ENCODE measurements at places on chromosomes 16 and 17.
A peak's percentile ranks its signal among the peaks of the same experiment; 100 is the strongest.

GRCh38 chr17:8060274-8060673 is 21.4 kb downstream of the ALOX15B start:
- peak; percentile 69 for DNase-seq
- H3K27ac ChIP-seq: no peak overlapping the region
- peaks cover 2% of the 10 kb centered on the region for H3K36me3 ChIP-seq

- H3K4me3 ChIP-seq: no peak overlapping the region
- no peaks in the 10 kb centered on the region for H3K27me3 ChIP-seq
- H3K4me1 ChIP-seq: peaks cover 13% of the 10 kb centered on the region
- H3K27ac ChIP-seq: peak overlapping the region; percentile 41
- H3K36me3 ChIP-seq: peaks cover 16% of the 10 kb centered on the region
- no peak for DNase-seq
Observed at GRCh38 chr17:16349431-16349830, 3.8 kb downstream of the CENPV start.

DNA sequence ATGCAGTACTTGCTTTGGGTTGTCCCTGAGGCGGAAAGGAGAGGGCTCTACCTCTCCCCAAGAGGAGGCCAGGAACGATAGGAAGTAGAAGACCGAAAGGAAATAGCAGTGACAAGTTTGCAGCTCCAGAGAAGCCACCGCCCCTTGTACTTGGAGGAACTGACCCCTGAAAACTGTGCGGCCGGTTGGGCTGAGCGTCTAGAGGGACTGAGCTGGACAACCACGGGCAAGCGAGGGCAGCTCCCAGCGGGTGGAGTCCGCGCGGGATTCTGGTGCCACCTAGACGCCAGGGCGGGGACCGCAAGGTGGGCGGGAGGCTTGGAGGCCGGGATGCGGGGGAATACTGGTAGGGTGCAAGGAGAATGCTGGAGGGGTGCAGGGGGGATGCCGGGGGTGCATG is 1.3 kb upstream of the SLC6A4 start:
- H3K27ac ChIP-seq: no peak overlapping the region
- H3K4me1 ChIP-seq: peaks cover 26% of the 10 kb centered on the region
- H3K4me3 ChIP-seq: peak overlapping the region; percentile 73
- H3K36me3 ChIP-seq: no peaks in the 10 kb centered on the region
- peaks cover 75% of the 10 kb centered on the region for H3K27me3 ChIP-seq

- H3K27me3 ChIP-seq: peaks cover 90% of the 10 kb centered on the region
- peaks cover 11% of the 10 kb centered on the region for H3K4me1 ChIP-seq
- H3K27ac ChIP-seq: peak overlapping the region; percentile 29
- DNase-seq: peak; percentile 49
Observed at GRCh38 chr17:33750943-33751701, 458.0 kb upstream of the ASIC2 start.

GRCh38 chr16:3837851-3838586 is 42.5 kb downstream of the CREBBP start:
- H3K4me3 ChIP-seq: no peak overlapping the region
- no peak for DNase-seq
- peaks cover 34% of the 10 kb centered on the region for H3K36me3 ChIP-seq
- no peaks in the 10 kb centered on the region for H3K27me3 ChIP-seq
- peaks cover 38% of the 10 kb centered on the region for H3K4me1 ChIP-seq

DNA sequence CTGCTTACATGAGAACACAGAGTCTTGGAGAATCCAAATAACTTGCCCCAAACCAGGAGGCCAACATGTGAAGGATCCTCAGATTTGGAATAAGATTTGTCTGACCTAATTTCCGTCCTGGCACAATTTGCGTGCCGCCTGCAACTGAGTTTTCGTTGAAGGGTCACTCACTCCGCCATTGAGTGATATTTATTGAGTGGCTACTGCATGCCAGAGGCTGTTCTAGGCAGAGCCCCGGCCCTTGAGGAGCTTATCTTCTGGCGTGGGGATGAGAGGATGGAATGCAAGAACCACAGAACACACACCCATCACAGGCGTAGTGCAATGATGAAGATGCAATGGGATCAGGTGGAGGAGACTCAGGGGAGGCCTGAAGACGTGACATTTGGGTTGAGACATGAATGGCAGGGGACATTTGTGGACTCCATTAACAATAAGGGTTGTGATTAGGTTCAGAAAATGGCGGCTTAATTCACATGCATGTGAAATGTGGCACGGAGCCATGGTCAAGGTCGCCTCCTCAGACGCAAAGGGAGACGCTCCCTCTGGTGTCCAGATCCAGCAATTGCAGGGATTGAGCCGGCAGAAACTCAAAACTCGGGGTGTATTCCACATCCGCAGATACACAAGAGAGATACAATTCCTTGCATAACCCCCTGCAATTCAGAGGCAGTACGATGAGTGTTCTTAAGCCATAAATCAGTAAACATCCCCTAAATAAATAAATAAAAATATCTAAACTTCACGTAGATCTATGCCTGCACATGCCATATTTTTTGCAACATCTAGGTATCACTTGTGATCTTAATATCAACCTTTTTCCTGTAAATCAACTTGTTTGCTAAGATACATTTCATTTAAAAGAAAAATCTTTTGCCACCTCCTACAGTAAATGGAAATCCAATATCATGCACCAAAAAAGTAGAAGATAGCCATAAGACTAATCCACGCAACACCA is 57.9 kb upstream of the CACNG4 start:
- peaks cover 3% of the 10 kb centered on the region for H3K4me1 ChIP-seq
- peaks cover 48% of the 10 kb centered on the region for H3K27me3 ChIP-seq
- H3K27ac ChIP-seq: no peak overlapping the region
- no peak overlapping the region for H3K4me3 ChIP-seq
- H3K36me3 ChIP-seq: no peaks in the 10 kb centered on the region
- peak; percentile 55 for DNase-seq

- H3K27me3 ChIP-seq: no peaks in the 10 kb centered on the region
- H3K4me3 ChIP-seq: peak overlapping the region; percentile 76
- H3K36me3 ChIP-seq: peaks cover 84% of the 10 kb centered on the region
- peak overlapping the region; percentile 97 for H3K27ac ChIP-seq
Observed at GRCh38 chr17:8960325-8961140, 5.0 kb downstream of the PIK3R5 start.

GRCh38 chr16:30921748-30922419 is 1.5 kb upstream of the FBXL19 start:
- peak; percentile 89 for DNase-seq
- H3K27ac ChIP-seq: peak overlapping the region; percentile 99
- peaks cover 22% of the 10 kb centered on the region for H3K4me1 ChIP-seq
- peaks cover 18% of the 10 kb centered on the region for H3K36me3 ChIP-seq

GRCh38 chr16:27843800-27844199 is 219.7 kb downstream of the GSG1L start:
- H3K27ac ChIP-seq: no peak overlapping the region
- no peak overlapping the region for H3K4me3 ChIP-seq
- H3K4me1 ChIP-seq: peaks cover 2% of the 10 kb centered on the region
- no peak for DNase-seq

DNA sequence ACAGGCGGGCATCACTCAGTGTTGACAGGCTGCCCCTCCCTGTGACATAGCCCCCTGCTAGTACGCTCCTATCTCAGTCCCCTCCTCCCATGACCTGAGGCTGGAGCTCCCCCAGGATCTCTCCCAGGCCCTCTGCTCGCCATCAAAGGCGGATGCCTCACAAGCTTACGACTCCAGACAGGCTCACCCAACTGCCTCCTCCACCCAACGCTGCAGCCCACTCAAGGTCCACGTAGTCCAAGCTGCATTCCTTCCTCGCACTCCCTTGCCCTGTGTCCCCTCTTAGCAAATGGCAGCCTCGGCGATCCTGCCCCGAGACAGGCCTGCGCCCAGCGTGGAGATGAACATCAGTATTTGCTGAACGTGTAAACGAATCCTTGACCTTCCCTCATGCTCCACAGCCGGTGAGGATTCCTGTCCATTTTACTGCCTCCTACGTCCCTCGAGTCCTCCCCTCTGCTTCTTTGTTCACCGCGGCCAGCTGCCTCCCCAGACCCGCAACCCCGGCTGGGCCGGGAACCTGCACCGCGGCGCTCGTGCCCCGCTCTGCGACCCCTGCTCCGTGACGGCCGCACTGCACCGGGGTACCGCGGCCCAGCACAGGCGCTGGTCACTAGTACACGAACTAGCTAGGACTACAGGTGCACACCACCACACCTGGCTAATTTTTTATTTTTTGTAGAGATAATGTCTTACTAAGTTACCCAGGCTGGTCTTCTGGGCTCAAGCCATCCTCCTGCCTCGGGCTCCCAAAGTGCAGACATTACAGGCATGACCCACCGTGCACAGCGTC is 838 bp upstream of the TMEM97 start:
- DNase-seq: no peak
- peaks cover 14% of the 10 kb centered on the region for H3K4me1 ChIP-seq
- no peaks in the 10 kb centered on the region for H3K27me3 ChIP-seq
- H3K36me3 ChIP-seq: peaks cover 15% of the 10 kb centered on the region
- H3K27ac ChIP-seq: peak overlapping the region; percentile 44

GRCh38 chr16:30065943-30066760 is 592 bp downstream of the ALDOA start:
- H3K4me1 ChIP-seq: peaks cover 41% of the 10 kb centered on the region
- H3K4me3 ChIP-seq: peak overlapping the region; percentile 96
- H3K27ac ChIP-seq: peak overlapping the region; percentile 97
- H3K36me3 ChIP-seq: peaks cover 68% of the 10 kb centered on the region

DNA sequence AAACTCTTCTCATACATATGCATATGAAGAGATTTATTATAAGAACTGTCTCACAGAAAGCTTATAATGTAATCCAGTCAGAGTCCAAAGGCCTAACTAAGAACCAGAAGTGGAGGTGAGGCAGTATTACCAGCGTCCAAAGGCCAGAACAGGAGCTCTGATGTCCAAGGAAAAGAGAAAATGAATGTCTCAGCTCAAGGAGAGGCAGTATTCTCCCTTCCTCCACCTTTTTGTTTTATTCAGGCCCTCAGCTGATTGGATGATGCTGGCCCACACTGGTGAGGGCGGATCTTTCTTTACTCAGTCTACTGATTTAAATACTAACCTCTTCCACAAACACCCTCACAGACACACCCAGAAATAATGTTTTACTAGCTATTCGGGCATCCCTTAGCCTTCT is 43.4 kb downstream of the FBXL20 start:
- H3K27me3 ChIP-seq: no peaks in the 10 kb centered on the region
- no peak overlapping the region for H3K4me3 ChIP-seq
- no peak overlapping the region for H3K27ac ChIP-seq
- no peaks in the 10 kb centered on the region for H3K4me1 ChIP-seq
- DNase-seq: no peak
- peaks cover 11% of the 10 kb centered on the region for H3K36me3 ChIP-seq

DNA sequence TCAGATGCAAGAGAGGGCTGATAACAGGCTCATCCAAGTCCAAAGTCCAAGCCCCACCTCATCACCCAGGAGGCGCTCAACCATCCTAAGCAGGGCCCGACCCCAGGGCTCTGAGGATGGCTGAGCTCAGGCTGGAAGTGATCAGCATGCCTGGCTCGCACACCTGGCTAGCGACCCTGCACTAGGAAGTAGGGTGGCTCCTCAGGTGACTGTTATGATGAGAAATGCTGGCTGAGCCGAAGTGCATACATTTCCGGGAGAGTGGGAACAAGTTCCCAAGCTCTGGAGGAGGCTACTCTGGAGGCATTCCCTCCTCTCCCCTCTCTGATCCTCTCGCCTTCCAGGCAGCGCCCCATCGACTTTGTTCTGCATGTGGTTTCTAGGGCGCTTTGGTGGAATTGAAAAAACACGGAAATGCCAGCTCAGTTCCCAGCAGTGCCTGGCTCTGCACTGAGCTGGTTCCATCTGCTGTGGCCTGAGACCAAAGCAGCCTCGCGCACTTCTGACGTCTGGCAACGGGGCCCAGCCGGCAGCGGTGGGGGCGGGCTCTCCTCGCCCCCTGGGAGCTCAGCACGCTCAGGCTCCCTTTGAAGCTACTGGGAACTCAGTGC is 130.3 kb downstream of the IRF8 start:
- peaks cover 64% of the 10 kb centered on the region for H3K27me3 ChIP-seq
- no peaks in the 10 kb centered on the region for H3K4me1 ChIP-seq
- no peak overlapping the region for H3K4me3 ChIP-seq
- DNase-seq: no peak

DNA sequence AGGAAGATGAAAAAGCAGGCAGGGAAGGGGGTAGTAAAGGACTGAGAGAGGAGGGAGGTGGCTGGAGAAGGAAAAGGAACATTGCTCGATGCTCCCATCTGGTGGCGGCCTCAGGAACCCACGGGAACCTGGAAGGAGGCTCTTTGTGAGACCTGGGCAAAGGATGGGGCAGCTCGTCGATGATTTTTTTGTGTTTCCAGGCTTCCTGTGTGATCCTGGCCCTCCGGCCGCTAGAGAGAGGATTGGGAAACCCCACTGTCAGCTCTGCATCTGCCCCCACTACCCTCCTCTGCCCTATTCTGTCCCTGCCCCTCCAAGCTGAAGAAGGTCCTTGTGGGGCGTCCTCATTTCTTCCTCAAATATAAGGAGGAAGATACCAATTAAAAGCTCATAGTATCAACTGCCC is 6.6 kb downstream of the WFIKKN2 start:
- peak; percentile 43 for DNase-seq
- peaks cover 3% of the 10 kb centered on the region for H3K4me1 ChIP-seq
- no peaks in the 10 kb centered on the region for H3K27me3 ChIP-seq
- no peak overlapping the region for H3K27ac ChIP-seq
- no peak overlapping the region for H3K4me3 ChIP-seq

- DNase-seq: no peak
- peaks cover 25% of the 10 kb centered on the region for H3K27me3 ChIP-seq
- H3K27ac ChIP-seq: no peak overlapping the region
- peaks cover 2% of the 10 kb centered on the region for H3K36me3 ChIP-seq
Observed at GRCh38 chr17:73514146-73514863, 129.9 kb downstream of the SDK2 start.

DNA sequence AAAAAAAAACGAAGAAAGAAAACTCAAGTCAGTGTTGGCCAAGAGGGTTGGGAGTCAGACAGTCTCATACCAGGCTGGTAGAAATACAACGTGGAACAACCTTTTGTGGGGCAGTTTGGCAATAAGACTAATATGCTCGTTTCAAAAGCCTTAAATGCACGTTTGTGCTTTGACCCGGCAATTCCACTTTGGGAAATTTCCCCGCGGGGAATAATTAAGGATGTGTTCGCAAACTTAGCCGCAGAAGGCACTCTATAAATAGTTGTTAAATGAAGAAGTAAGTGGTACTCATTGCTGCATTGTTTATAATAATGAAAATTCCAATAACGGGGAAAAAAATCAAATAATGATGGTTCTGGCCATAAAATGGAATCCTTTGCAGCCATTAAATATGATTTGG is 664.8 kb upstream of the EEF2KMT start:
- H3K27me3 ChIP-seq: no peaks in the 10 kb centered on the region
- H3K4me3 ChIP-seq: no peak overlapping the region
- DNase-seq: no peak

All from effector memory CD8-positive, alpha-beta T cell (primary cell).